ENCODE measurements at places on chromosomes 2 and 18.

GRCh38 chr2:129252781-129253460, 726.5 kb upstream of the RAB6C start:
- DNase-seq, result no peak

- DNase-seq, result no peak
These were observed 32.5 kb downstream of the CCDC68 start for GRCh38 chr18:54926593-54927325.

DNA sequence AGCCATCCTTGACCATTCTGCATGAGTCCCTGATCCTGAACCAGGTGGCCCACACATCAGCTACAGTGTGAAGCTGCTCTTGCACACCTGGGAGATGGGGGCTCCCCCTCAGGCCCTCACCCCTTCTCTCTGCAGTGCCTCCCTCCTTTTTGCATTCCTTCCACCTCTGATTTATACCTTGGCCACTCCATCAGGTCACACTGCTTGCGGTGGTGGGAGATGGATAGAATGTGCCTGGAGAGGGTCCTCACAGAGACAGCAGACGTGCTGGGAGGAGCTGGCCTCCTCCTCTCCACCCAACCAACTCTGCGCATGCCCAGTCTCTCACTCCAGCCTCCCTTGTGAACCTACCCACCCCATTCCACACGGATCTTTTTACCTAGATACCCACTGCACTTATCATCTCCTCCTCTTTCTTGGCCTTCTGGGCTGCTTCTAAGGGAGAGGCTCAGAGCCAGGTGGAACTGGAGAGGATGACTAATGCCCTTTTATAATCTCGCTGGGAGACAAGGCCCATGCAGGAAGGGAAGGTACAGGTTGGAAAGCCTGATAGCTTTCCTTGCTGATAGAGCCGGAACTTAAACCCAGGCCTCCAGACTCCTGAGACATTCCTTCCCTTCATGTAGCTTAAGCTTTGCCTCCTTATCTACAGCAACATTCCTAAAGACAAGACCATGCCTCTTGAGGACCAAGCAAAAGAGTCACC, 205.1 kb downstream of the ZBTB7C start:
- DNase-seq, result no peak

GRCh38 chr2:148719195-148719749, 74.7 kb downstream of the EPC2 start:
- no peak for DNase-seq

DNA sequence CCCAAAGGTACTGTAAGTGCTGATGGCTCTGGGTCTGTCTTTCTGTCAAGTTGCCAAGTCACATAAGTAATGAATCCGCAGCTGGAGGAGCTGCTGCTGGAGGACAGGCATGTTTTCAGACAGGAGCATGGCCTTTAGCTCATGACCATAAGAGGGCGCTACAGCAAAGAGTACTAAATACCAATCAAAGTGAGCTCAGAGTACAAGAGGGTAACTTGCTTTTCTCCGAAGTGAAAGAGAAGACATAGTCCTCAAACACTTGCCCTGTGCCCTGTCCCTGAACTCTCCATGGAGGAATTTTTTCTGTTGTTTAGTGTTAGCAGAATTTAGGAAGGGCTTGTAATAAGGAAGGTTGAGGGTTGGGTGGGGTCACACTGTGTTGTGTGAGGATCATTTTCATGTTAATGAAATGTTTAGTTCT, 58.0 kb upstream of the EML6 start:
- no peak for DNase-seq

DNA sequence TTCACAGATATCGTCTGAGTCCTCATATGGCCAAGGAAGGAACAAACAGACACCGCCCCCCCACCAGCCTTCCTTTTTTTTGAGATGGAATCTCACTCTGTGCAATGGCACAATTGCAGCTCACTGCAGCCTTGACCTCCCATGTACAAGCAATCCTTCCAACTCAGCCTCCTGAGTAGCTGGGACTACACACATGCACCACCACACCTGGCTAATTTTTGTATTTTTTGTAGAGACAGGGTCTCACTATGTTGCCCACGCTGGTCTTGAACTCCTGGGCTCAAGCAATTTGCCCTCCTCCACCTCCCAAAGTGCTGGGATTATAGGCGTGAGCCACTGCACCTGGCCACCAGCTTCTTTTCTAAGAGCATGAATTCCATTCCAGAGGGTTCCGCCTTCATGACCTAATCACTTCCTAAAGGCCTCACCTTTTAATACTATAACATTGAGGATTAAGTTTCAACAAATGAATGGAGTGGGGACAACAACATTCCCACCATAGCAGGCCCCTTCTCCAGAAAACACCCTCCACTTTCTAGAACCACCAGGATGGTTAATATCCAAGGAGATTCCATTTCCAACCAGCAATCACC, 2.2 kb upstream of the TMBIM1 start:
- DNase-seq, result no peak

DNA sequence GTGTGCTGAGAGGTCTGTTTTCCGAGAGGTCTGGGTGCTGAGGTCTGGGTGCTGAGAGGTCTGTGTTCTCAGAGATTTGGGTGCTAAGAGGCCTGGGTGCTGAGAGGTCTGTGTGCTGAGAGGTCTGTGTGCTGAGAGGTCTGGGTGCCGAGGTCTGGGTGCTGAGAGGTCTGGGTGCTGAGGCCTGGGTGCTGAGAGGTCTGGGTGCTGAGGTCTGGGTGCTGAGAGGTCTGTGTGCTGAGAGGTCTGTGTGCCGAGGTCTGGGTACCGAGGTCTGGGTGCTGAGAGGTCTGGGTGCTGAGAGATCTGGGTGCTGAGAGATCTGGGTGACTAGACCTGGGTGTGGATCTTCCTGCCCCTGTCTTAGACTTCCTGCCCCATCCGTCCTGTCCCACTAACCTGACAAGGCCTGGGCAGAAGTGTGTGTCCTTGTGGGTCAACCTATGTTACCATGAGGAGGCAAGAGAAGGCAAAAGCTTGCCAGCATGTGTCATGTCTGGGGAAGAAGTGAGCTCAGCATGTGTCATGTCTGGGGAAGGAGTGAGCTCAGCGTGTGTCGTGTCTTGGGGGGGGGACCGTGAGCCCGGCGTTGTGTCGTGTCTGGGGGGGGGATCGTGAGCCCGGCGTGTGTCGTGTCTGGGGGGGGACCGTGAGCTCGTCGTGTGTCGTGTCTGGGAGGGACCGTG, 69.3 kb downstream of the KCNG2 start:
- DNase-seq, result no peak

DNA sequence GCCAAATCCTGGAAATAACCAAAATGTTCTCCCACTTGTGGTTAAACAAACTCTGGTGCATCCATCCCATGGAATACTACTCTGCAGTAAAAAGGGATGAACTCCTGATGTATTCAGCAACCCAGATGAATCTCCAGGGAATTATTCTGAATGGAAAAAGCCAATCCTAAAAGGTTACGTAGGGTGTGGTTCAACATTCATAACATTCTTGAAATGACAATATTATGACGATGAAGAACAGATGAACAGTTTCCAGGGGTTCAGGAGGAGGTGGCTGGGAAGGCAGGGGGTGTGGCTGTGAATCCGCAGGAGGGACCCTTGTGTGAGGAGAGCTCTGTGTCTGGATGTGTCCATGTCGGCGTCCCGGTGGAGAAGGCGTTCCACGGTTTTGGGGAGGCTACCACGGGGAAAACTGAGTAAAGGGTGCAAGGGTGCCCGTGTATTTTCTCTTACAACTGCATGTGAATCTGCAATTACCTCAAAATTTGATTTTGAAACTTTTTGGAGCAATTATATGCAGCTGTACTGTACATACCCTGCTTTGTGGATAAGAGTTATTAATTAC, 47.3 kb downstream of the KCNG2 start:
- DNase-seq, result no peak

- DNase-seq, result no peak
These were observed 112.1 kb upstream of the SERPINE2 start for GRCh38 chr2:224151161-224151560.

GRCh38 chr2:161228511-161229240, 68.4 kb downstream of the TANK start:
- no peak for DNase-seq

GRCh38 chr18:7317804-7318231, 86.9 kb downstream of the LRRC30 start:
- no peak for DNase-seq

- DNase-seq, result no peak
These were observed 161.7 kb downstream of the RND3 start for GRCh38 chr2:150325656-150326314.

GRCh38 chr2:169716938-169717690, 16.5 kb upstream of the KLHL23 start:
- no peak for DNase-seq

DNA sequence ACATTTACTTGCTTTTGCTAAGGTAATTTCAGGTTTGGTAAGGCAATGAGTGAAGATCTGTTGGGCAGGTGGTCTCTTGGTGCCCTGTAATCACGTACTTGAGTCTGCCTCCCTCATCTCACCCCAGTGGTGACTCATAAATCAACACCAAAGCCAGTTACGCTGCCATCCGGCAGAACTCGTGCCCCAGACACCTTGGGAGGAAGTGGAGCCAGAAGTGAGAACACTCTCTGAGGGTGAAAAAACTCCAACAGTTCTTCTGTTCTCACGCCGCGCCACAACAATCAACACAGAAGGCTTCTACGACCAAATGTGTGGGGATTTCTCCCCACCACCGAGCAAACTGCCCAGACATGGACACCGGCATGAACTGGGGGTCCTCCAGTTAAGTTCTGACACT, 206.2 kb downstream of the ARL4C start:
- peak; percentile 44 for DNase-seq

DNA sequence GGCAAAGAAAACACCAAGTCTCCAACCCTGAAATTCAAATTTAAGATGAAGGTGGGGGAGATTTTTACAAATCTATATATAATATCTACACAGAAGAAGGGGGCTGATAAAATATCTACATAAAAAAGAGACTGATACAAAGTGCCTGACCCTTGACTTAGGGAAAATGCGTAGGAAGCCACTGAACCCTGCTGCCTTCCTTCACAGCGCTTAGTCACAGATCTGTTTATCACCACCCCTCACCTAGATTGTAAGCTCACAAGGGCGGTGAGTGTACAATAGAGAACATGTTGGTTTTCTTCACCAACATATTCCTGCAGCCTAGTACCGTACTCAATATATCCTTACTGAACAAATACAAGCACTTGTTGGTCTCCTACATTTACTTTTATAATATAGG, 54.3 kb downstream of the NOL10 start:
- DNase-seq, result no peak

- no peak for DNase-seq
These were observed 269.5 kb upstream of the POU3F3 start for GRCh38 chr2:104584393-104584792.

- no peak for DNase-seq
These were observed 53.2 kb downstream of the DIS3L2 start for GRCh38 chr2:232014681-232015080.

GRCh38 chr2:119174216-119174992, 15.9 kb upstream of the C1QL2 start:
- DNase-seq, result peak; percentile 14

DNA sequence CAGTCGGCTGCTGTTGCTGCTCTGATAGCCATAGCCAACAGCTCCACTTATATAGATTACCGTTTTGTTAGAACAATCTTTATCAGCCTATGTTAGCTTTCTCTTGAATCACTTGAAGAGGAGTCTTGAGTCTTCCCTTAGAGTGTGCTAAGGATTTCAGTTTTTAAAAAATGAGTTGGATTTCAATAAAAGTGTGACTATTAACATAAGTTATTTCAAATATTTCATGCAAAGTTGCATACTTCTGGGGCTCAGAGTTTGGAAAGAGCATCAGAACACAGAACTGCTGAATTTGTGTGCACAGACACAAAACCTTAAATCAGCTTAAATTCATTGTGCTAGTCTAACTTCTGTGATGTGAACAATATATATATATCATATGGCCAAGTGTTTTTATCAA, 174.7 kb downstream of the MTX2 start:
- DNase-seq, result no peak

Measured in activated CD4-positive, CD25-positive, alpha-beta regulatory T cell (primary cell).